ENCODE measurements at places on chromosomes 4 and X.

GRCh38 chr4:182400081-182400480 lies 156.9 kb downstream of the TENM3 start:
- no peak for DNase-seq

- no peak for DNase-seq
Observed at GRCh38 chrX:142804085-142804484, 221.6 kb upstream of the SPANXN4 start.

DNA sequence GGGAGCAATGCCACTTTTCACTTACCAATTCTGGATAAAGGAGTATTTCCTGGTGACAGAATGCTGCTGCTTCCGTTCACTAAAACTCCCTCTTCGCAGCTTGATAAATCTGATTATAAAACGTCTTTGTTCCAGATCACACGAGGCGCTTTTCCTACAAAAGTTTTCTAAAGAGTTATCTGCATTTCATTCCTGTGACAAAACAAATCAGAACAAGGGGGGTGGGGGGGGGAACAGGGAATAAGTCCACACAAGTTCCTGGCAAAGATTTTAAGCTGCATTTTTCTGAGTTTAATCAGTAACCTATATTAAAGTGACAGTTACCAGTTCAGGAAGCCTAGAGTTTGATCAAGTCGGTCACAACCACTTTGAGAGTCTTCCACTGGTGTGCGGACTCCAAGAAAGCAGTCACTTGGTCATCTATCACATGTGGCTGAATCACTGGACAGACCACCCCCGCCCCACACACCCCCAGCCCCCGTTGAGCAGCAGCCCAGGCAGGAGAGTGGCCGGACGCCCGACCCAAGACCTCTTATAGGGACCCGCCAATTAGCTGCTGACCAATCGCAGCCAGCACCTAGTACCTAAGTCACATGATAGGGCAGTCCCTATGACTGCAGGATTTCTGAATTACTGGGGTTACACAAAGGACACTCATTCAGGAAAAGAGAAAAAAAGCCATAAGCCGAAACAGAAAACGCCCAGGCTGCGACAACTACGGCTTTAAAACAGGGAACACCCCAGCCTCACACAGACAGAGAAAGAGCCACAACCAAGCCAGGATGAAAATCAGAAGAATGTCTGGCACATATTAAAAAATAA lies 569.3 kb upstream of the DIPK2B start:
- DNase-seq = no peak

DNA sequence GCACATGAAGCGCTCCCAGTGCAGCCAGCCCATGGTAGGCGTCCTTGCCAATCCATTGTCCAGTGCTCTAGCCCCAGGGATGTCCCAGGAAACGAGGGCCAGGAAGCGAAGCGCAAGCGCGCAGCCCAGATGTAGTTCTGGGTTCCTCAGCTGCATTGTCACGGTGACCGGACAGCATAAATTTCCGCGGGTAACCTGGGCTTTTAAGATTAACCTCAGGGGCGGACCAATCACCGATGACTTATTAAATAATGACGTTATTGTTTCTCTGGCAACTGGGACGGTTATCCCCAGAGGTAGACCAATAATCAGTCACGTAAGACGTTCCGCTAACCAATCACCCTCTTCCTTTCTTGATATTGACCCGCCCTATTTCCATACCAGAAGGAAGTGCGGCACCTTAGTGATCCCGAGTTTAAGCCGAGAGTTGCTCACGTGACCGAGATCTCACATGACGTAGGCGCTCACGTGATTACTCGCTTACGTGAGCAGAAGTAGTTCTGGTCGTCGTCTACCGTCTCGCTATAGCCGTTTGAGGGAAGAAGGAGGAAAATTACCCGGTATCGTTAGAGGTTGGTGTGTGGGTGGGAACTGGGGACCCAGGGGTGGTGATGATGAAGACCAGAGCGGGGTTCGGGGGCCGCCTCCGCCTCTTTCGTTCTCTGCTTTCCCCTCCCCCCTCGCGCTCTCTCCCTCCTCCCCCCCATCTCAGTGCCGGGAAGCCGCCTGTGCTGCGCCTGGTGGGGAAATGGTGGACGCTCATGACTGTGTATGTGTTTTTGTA lies at the start of the genes GLA and HNRNPH2:
TSS of gene GLA (minus strand) at position 178 of the 784 bp plus-strand sequence. CDS start at position 156, 22 bp downstream.
TSS of gene HNRNPH2 (plus strand) at position 475 of the 784 bp plus-strand sequence. CDS start 3,767 bp downstream, outside the sequence.
- peak; percentile 89 for DNase-seq

- DNase-seq = no peak
Observed at GRCh38 chr4:154076921-154077320, 288.0 kb upstream of the SFRP2 start.

DNA sequence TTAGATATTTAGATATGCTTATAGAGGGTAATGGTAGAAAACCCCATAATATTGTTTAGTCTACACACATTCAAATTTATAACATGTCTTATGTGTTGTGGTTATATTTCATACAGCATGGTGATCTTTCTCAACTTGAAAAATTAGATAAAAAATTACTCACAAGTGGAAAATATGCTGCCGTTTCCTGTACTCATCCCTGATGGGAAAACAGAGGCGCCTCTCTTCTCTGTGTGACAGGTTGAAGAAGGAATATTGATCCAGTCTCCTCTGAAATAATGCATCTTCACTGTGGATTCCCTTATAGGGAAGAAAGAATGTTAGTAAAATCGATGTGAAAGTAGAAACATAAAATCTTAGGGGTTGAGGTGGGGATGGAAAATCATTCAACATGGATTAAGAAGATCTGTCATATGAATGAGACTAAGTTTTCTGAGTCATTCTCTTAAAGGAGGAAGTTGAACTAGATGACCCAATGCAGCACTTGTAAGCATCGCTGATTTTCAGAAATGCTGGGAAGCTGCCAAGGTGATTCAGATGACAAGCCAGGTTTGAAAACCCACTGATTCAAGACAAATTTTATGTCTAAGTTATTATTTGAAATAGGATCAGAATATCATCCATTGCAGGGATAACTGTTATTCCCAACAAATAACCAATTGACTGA lies 70.7 kb downstream of the ANKRD50 start:
- no peak for DNase-seq

- DNase-seq = no peak
Observed at GRCh38 chrX:72121383-72121782, 10.3 kb downstream of the RTL5 start.

DNA sequence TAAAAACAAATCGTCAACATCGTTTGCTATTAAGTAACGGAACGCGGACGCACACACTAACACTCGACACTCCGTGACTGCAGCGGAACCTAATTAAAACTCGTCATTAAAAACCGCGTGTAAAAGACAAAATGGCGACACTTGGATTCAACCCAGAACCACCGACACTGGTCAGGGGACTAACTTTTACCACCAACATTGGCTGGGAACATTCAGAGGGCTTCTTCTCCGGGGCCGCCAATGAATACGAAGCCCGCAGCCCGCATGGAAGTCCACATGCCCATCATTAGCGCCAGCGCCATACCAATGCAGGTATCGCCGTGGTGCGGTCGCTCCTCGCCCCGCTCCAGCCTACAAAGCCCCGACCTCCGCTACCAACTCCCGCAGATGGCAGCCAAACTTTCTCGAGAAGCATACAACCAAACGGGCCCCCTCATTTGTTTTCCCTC lies 498 bp downstream of the RBMX start:
- DNase-seq = no peak

GRCh38 chr4:131054489-131055019 lies 1958.6 kb downstream of the C4orf33 start:
- no peak for DNase-seq

DNA sequence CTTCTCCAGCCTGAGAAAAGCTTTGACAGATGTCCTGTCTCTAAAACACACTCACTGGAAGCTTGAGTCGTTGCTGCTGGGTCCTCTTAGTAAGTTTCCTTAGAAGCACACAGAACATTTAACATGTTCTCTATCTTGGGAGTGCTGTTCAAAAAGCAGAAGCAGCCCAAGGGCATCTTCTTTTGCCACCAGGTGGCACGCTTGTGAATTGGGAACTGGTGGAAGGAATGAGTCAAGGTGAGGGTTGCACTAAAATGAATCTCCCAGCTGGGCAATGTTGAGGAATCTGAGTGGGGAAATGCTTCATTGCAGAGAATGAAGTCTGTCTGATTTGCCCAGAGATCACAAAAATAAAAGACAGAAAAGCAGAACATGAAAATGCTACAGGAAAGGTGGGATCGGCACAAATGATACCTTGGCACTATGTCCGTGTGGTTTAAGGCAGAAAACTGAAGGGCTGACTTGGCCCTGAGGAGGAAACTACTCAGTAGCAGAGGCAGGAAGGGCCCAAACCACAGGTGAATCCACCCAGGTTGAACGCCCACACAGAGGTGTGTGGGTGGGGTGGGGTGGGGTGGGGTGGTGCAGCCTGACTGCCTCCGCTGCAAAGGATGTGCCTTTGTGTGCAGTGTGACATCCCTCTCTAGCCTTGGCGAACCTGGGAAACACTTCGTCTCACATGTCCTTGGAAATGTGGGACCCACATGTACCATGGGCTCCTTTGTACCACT lies 26.0 kb downstream of the KIT start:
- no peak for DNase-seq

DNA sequence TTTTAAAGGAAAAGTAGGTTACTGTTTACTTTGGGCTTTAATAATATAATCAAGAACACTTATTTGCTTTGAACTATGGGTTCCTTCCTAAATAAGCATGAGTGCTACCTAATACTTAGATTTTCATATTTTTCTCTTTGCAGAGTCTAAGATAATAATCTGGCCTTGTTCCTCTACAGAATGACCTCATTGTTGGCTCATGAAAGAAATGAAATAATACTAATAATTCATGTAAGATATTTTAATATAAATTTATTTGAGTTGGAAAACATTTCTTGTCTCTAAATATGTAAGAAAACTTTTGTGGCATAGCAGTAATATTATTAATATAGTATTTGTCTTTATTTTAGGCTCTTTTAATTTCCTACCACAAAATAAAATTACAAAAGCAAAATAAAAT lies 601.3 kb downstream of the IQCM start:
- no peak for DNase-seq

DNA sequence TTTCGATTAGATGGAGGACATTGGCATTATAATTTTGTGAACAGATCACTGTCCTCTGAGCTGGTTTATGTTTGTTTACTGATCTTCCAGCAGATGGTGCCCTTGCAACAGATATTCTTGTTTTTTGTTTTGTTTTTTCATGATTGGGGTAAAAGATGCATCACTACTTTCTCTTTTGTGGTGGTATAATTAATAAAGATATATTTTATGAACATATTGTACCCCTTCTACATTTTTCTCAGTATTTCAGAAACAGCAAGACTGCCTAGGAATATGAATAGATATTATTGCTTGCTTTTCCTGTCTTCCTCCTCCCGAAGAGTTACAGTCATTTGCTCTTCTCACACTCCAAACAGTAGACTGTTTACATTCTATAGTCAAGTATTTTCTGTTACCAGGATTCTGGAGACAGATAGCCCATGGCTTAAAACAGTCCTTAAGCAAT lies 905.2 kb downstream of the TRAM1L1 start:
- no peak for DNase-seq

- no peak for DNase-seq
Observed at GRCh38 chr4:135282676-135283075, 1081.1 kb upstream of the PABPC4L start.

- DNase-seq = no peak
Observed at GRCh38 chr4:22334155-22334554, 181.7 kb downstream of the ADGRA3 start.

DNA sequence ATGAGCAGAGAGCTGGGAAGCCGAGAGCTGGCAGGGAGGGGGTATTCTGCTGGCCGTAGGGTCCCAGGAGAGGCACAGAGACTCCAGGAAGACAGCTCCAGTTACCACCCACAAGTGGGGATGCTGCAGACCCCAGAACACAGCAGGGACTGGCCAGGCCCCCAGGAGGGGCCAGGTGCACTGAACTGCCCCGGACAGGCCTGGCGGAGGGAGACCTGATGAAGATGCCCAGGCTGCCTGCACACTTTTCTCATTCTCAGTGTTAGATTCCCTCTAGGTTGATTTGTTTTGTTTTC lies 110.8 kb downstream of the CPZ start:
- DNase-seq = no peak

Data from omental fat pad (tissue), 4 donors.